ENCODE measurements at places on chromosomes 5 and 9. TPM values are rescaled to one million over a fixed set of nuclear protein-coding genes. Genes with fewer than 3 reads are reported as not detected.

Gene FBXO10
- total RNA-seq = 11.5 TPM

Gene FAM81B
- total RNA-seq = not detected

Gene TMEM174
- total RNA-seq = not detected

Gene ZNF366
- total RNA-seq = not detected

Gene F2R
- total RNA-seq = 20.3 TPM

Gene SLCO6A1
- total RNA-seq = not detected

Gene ZDHHC21
- total RNA-seq = 9.9 TPM

Gene LCN1
- total RNA-seq = not detected

Gene SPATA31A3
- total RNA-seq = not detected

Gene MORN5
- not detected for total RNA-seq

Gene SPARC
- 218 TPM for total RNA-seq

Gene ZNF462
- 101 TPM for total RNA-seq

Gene WWC1
- 33.2 TPM for total RNA-seq

DNA sequence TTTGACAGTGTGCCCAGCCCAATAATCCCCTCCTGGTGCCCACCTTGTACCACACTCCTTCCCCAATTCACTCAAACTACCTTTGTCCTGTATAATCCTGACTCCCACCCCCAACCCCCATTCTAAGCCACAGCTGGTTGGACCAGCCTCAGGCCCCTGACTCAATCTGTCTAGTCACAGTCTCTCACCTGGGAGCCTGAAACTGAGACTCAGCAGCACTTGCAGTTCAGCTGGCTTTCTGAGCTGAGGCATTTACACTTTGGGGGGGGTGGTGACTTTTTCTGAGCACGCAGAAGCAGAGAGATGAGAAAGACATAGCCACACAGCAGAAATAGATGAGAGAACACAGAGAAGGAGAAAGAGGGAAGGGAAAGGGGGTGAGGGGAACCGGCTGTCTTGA is 247.3 kb downstream of the MAN2A1 start:
- H3K4me1 ChIP-seq = no peaks in the 10 kb centered on the region
- no peak overlapping the region for H3K27ac ChIP-seq
- DNase-seq = no peak
- H3K4me3 ChIP-seq = no peak overlapping the region

DNA sequence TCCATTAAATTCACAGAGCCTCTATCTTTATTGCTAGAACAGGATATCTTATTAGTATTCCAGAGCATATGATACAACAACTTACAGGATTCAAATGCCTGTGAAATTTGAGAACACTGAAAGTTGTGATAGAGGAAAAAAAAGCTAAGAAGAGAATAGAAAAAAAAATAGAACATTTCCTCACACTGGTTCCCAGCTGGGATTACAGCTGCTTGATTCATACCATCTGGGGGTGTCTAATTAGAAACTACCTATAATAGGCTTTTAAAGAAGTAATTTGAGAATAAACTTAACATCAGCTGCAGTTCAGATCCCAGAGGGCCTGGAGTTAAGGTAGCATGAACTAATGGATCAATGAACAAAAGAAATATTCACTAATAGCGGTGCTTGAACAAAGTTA is 922.0 kb downstream of the CDH12 start:
- H3K4me1 ChIP-seq = no peaks in the 10 kb centered on the region
- H3K27ac ChIP-seq = no peak overlapping the region
- no peaks in the 10 kb centered on the region for H3K36me3 ChIP-seq

DNA sequence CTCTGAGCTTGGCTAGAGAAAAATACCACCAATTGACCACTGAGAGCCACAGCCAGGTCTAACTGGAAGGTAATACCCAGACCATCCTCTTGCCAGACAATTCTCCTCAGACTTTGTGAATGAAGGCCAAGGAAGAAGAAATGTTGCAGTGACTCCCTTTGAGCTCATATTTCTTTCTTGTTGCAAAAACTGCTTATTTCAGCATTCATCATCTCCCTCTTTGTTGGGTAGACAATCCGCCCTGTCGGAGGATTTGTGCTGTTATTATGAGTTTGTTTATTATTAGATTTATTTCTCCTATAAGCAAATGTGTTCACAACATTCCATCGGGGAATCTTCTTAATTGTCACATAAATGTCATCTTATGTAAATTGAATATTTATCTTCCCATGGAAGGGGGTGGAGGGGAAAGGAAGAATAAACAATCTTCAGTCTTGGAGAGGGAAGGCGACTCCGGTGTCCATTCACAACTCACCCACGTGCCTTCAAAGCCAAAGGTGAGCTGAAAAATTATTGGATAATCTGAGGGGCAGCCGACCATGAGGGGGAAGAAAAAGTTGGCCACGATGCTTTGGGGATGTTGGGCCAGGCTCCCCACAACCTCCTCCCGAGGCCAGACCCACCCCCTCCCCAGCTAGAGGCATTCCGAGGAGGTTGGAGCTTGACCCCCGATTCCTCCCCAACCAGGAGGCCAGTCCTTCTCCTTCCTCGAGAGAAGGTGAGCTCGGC is 1.8 kb upstream of the JADE2 start:
- peak overlapping the region; percentile 100 for H3K27ac ChIP-seq
- no peaks in the 10 kb centered on the region for H3K27me3 ChIP-seq
- no peak for DNase-seq
- H3K4me1 ChIP-seq = peaks cover 22% of the 10 kb centered on the region
- no peaks in the 10 kb centered on the region for H3K36me3 ChIP-seq
- H3K4me3 ChIP-seq = peak overlapping the region; percentile 79

GRCh38 chr9:5762421-5762820 is 70.5 kb downstream of the ERMP1 start:
- H3K4me3 ChIP-seq = no peak overlapping the region
- H3K36me3 ChIP-seq = peaks cover 20% of the 10 kb centered on the region
- no peaks in the 10 kb centered on the region for H3K4me1 ChIP-seq
- no peak for DNase-seq
- H3K27me3 ChIP-seq = no peaks in the 10 kb centered on the region

DNA sequence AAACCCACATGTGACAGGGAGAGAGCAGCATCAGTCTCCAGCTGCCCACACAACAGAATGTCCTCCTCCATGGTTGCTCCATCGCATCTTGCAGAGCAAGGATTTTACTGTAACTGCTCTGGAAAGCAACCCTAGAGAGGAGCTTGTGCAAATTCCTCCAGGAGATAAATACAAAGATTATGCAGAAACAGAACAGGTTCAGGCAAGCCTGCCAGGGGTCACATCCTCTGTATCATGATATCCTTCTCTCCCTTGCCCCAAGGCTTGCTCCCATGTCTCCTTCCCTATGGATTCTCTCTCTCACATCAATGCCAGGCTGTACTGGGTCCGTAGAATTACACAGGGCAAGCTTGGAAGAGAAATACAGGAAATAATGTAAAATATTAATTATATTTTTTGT is 226.0 kb downstream of the MPDZ start:
- H3K27ac ChIP-seq = no peak overlapping the region
- DNase-seq = no peak
- no peaks in the 10 kb centered on the region for H3K36me3 ChIP-seq

GRCh38 chr9:120894321-120895148 is 17.5 kb upstream of the PHF19 start:
- peak overlapping the region; percentile 57 for H3K4me3 ChIP-seq
- no peak overlapping the region for H3K27ac ChIP-seq
- peak; percentile 85 for DNase-seq
- peaks cover 9% of the 10 kb centered on the region for H3K4me1 ChIP-seq
- H3K27me3 ChIP-seq = peaks cover 21% of the 10 kb centered on the region

DNA sequence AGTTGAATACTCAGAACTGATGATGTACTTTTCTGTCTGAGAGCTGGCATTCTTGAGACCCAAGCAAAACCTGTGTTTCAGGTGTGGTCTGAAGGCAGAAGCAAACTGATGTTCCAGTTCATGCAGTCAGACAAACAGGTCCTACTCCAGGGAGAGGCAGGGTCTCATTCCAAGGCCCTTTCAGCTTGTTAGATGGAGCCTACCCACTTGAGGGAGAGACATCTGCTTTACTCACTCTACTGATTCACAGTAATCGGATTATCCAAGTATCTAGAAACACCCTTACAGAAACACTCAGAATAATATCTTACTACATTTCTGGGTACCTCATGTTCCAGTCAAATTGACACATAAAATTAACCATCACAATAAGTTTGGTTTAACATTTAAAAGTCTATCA is 207.8 kb downstream of the KDM4C start:
- no peaks in the 10 kb centered on the region for H3K27me3 ChIP-seq
- H3K4me1 ChIP-seq = no peaks in the 10 kb centered on the region
- no peaks in the 10 kb centered on the region for H3K36me3 ChIP-seq
- no peak overlapping the region for H3K4me3 ChIP-seq

DNA sequence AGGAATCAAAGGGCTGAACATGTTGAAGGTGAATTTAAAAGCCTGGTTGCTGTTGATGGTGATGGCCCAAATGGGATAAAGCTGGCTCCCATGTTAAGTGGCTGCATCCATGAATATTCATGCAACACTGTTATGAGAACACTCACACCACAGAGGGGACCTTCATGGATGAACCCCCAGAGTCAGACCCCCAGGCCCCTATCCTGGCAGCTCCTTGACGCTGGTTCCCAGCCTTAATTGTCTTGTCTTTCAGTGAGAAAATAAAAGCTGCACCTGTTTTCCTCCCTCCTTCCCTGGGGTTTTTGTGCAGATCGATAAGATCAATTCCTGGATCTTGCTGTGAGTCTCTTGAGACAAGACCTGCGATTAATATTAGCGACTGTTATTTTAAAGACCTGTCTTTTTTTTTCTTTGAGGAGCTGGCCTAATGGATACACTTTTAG is 371.7 kb downstream of the ICE1 start:
- H3K36me3 ChIP-seq = no peaks in the 10 kb centered on the region
- DNase-seq = no peak
- H3K4me1 ChIP-seq = no peaks in the 10 kb centered on the region
- no peak overlapping the region for H3K27ac ChIP-seq
- no peaks in the 10 kb centered on the region for H3K27me3 ChIP-seq

- DNase-seq = no peak
- no peaks in the 10 kb centered on the region for H3K36me3 ChIP-seq
- H3K4me1 ChIP-seq = no peaks in the 10 kb centered on the region
- H3K27me3 ChIP-seq = no peaks in the 10 kb centered on the region
- H3K4me3 ChIP-seq = no peak overlapping the region
These were observed 36.2 kb upstream of the GZMA start for GRCh38 chr5:55066277-55066676.

GRCh38 chr9:120875954-120876841 is 790 bp downstream of the PHF19 start:
- H3K4me1 ChIP-seq = peaks cover 44% of the 10 kb centered on the region
- peak overlapping the region; percentile 92 for H3K27ac ChIP-seq
- peak overlapping the region; percentile 89 for H3K4me3 ChIP-seq
- H3K27me3 ChIP-seq = peaks cover 8% of the 10 kb centered on the region
- DNase-seq = peak; percentile 85

DNA sequence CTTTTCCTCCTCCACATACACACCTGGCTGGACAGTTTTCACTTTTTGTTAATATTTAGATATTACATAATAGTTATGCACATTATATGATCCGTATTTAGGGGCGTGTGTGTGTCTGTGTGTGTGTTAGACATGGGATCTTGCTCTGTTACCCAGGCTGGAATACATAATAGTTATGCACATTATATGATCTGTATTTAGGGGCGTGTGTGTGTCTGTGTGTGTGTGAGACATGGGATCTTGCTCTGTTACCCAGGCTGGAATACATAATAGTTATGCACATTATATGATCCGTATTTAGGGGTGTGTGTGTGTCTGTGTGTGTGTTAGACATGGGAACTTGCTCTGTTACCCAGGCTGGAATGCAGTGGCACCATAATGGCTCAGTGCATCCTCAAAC is 199.0 kb upstream of the OTULINL start:
- peaks cover 27% of the 10 kb centered on the region for H3K36me3 ChIP-seq
- peaks cover 17% of the 10 kb centered on the region for H3K4me1 ChIP-seq
- H3K4me3 ChIP-seq = no peak overlapping the region
- H3K27ac ChIP-seq = no peak overlapping the region

DNA sequence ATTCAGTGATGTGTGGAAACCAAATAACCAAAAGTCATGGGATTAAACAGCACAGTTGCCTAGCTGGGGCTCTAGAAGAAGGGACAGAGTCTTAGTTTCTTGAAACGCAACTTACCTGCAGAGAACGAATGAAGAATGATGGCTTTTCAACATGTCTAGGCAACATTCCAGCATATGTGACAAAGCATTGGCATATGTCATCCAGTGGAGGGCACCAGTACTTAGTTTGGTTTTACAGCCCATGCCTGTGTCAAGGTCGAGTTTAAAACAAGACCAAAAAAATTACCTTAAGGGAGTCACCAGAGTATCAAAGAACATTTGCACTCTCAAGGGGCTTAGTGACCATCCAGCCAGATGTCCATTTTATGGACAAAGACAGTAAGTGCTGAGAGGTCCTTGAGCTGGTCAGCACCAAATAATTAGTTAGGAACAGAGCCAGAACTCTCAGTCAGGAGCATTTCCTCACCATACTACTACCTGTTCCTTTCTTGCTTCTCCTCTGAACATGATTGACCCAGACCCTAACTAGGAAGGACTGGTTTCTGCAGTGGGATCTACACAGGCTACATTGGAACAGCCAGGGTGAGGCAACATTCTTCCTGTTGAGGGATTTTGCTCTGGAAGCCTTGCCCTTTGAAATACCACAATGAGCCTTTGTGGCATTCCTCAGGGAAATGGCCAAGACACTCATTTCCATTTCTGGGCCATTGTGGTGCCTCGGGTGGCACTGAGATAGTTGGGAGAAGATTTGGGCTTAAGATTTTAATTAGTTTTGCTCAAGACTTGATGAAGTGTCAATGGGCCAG is 75.4 kb upstream of the ANKH start:
- DNase-seq = peak; percentile 50
- H3K27me3 ChIP-seq = no peaks in the 10 kb centered on the region
- H3K4me1 ChIP-seq = no peaks in the 10 kb centered on the region
- H3K27ac ChIP-seq = no peak overlapping the region
- H3K36me3 ChIP-seq = no peaks in the 10 kb centered on the region

DNA sequence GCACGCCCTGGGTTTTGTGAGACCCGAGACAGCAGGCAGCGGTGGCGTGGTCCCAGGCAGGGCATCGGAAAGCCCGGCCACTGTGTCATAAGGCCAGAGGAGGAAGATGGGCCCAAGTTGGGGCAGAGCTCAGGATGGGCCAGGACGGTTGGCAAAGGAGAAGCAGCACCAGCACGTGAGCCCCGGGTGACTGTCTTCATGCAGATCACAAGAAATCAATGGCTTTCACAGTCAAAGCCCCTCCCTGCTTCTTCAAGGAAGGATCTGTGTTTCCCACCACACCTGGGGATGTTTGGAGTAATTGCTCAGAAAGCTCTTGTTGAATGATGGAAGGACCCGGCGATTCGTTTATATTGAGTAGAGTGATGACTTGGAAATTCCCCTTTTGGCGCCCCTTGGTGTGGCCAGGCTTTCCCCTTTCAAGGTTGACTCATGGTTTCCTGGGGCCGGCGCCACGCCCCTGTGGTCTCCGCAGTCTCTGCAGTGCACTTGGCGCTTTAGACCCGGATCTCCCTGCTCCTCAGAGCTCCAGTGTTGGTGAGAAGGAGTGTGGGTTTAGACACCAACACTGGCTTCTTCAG is 52.1 kb downstream of the IL31RA start:
- no peaks in the 10 kb centered on the region for H3K27me3 ChIP-seq
- no peak overlapping the region for H3K27ac ChIP-seq
- H3K36me3 ChIP-seq = no peaks in the 10 kb centered on the region
- no peaks in the 10 kb centered on the region for H3K4me1 ChIP-seq
- no peak overlapping the region for H3K4me3 ChIP-seq
- no peak for DNase-seq

- no peak overlapping the region for H3K27ac ChIP-seq
- no peak overlapping the region for H3K4me3 ChIP-seq
- H3K36me3 ChIP-seq = no peaks in the 10 kb centered on the region
- no peak for DNase-seq
- no peaks in the 10 kb centered on the region for H3K27me3 ChIP-seq
These were observed 29.3 kb upstream of the RPS23 start for GRCh38 chr5:82307451-82307850.

- no peaks in the 10 kb centered on the region for H3K4me1 ChIP-seq
- no peak overlapping the region for H3K27ac ChIP-seq
- no peak overlapping the region for H3K4me3 ChIP-seq
- DNase-seq = no peak
These were observed 22.6 kb upstream of the MEGF9 start for GRCh38 chr9:120736881-120737280.
